Natural killer cell treated with Interleukin-12 subunit alpha and Interleukin-12 subunit beta and Interleukin-15 and Interleukin-18, amount 100 ng/mL, for 72 hours (primary cell): ENCODE measurements at places on chromosomes 13 and 19. TPM values are rescaled to one million over a fixed set of nuclear protein-coding genes. Genes with fewer than 3 reads are reported as not detected.

Gene KLK12
- total RNA-seq, result not detected

Gene SPACA4
- not detected for total RNA-seq

Gene ZNF729
- not detected for total RNA-seq

Gene DIRAS1
- total RNA-seq, result not detected

Gene FAM124A
- total RNA-seq, result not detected

Gene BRME1
- total RNA-seq, result 3.7 TPM

Gene RFX1
- total RNA-seq, result 16.4 TPM
